ENCODE measurements at places on chromosomes 2 and 18.

GRCh38 chr2:130336150-130336876 lies 6.4 kb upstream of the IMP4 start:
- DNase-seq: no peak

- no peak for DNase-seq
Measured at GRCh38 chr2:56207760-56208159, 24.0 kb downstream of the CCDC85A start.

- DNase-seq: no peak
Measured at GRCh38 chr2:99756059-99756458, 266.2 kb upstream of the REV1 start.

- DNase-seq: no peak
Measured at GRCh38 chr2:140589273-140589672, 1541.5 kb downstream of the LRP1B start.

DNA sequence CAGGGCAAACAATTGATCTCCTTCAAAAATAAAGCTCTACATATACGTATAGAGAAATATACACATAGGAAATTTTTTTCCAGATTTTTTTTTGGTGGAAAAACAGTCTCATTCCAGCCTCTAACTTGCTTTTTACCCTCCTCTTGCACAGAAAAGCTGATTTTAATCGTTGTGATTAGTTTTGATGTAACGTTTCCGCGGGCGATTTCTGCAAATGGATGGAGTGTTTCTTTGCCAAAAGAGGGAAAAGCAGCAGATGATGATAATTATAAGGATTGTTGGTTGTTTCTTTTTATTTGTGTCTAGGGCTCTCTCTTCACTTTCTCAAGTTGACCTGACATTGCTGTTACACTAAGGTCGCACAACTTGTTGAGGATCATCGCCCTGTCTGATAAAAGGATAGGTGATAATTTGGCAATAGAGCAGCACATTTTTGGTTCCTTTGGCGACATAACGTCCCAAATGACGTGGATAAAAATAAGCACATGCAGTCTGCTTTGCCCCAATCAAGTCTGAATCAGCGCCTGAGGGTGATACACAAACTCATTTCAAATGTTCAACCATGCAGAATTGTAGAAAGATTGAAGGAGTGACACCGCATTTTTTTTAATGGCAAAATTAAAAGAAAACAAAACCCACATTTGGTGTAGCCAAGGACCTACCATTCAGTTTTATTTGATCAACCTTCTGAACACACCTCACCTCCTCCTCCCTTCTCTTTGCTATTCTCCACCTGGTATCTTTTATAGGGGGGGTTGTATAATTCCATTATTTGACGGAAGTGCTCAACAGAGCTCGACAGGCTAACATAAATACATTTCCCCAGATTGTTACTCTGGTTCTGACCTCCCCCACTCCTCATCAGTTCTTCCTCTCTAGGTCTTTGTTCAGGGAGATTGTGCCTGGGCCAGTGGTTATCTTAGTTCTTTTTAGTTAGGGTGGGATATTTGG lies 109.6 kb upstream of the KCTD1 start:
- DNase-seq: no peak

DNA sequence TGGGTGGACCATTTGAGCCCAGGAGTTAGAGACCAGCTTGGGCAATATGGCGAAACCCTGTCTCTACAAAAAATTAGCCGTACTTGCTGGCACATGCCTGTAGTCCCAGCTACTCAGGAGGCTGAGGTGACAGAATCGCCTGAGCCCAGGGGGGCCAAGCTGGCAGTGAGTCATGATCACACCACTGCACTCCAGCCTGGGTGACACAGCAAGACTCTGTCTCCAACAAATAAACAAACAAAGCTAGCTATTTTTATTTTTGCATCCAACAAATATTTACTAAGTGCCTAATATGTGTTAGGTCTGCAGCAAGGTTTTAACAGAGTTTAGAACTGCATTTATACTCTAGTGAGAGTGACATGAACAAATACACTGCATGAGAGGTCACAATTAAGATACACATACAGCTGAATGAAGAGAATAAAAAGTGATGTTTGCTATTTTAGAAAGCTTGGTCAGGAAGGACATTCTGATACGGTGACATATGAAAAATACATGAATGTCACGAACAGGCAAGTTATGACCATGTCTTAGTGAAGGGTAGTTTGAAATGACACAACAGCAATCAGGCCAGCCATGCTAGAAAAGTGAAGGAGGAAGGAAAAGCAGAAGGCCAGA lies 83.2 kb upstream of the FRZB start:
- no peak for DNase-seq

DNA sequence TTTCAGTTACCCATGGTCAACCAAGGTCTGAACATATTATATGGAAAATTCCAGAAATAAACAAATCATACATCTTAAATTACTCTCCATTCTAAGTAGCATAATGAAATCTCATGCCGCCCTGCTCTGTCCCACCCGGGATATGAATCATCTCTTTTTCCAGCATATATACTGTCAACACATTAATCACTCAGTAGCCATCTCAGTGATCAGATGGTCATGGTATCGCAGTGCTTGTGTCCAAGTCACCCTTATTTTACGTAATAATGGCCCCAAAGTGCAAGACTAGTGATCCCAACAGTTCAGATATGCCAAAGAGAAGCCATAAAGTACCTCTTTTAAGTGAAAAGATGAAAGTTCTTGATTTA lies 43.8 kb downstream of the OSBPL6 start:
- DNase-seq: no peak

- DNase-seq: no peak
Measured at GRCh38 chr2:187577310-187577709, 23.1 kb upstream of the TFPI start.

- DNase-seq: no peak
Measured at GRCh38 chr18:10465174-10465939, 10.9 kb downstream of the APCDD1 start.

GRCh38 chr2:108412995-108413710 lies 35.4 kb downstream of the SULT1C4 start:
- peak; percentile 84 for DNase-seq

- no peak for DNase-seq
Measured at GRCh38 chr2:230441227-230441897, 25.4 kb downstream of the SP100 start.

- no peak for DNase-seq
Measured at GRCh38 chr2:45137966-45138695, 128.9 kb upstream of the SIX2 start.

GRCh38 chr2:231634412-231634811 lies 41.7 kb downstream of the TEX44 start:
- DNase-seq: no peak

DNA sequence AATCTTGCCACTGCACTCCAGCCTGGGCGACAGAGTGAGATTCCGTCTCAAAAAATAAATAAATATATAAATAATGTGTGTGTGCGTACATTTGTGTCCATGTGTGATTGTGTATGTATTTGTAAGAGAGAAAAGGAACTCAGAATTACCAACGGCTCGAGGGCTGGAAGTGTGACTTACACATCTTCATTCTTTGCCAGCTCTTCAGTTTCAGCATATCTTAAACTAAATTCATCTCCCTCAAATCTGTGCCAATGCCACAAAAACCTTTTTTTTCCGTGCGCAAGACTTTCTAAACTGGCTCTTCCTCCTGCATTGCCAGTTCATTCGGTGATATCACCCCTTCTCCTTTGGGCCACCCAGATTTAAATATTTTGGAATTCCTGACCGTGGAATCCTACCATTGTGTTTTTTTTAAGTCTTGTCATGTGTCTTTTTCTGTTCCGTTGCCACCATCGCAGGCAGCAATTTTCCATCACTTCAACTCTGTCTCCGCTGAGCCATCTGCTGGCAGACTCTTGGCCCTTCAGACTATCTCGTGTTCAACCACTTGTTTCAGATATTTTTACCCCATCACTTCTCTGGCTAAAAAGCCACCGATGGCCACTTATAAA lies 77.0 kb upstream of the ZNF532 start:
- no peak for DNase-seq

DNA sequence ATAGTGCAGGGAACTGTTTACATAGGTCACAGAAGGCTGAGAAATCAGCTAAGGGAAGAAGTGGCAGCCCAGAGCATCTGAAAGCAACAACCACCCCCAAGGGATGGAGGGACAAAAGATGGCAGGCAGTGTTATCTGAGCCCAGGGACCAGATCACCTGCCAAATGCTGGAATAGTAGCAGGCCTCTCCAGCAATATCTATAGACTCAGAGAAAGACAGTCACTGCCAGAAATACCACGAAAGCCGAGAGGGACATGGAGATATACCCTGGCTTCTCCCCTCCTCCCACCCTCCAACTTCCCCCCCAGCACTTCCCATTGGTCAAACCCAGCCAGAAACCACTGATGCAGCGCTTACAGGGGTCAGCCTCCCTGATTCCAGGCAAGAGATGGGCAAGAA lies 58.4 kb upstream of the PPP1CB start:
- DNase-seq: no peak

GRCh38 chr2:157677941-157678340 lies 49.3 kb upstream of the ACVR1C start:
- no peak for DNase-seq

DNA sequence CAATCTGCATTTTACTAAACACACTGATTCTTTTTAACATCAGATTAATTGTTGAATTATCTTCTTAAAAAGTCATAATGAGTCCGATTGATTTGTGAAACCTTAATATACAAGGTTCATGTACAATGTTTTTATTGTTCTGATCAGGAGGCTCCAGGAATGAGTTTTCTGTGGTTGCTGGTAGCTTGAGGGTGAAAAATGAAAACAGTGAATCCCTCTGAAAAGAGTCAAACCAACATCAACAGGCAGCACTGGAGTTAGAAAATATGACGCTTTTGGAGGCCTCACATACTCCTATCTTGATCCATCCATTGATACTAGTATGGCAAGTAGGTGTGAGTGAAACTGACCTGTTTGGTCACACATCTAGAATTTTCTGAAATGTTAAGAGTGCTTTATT lies 216.3 kb upstream of the ETAA1 start:
- no peak for DNase-seq

DNA sequence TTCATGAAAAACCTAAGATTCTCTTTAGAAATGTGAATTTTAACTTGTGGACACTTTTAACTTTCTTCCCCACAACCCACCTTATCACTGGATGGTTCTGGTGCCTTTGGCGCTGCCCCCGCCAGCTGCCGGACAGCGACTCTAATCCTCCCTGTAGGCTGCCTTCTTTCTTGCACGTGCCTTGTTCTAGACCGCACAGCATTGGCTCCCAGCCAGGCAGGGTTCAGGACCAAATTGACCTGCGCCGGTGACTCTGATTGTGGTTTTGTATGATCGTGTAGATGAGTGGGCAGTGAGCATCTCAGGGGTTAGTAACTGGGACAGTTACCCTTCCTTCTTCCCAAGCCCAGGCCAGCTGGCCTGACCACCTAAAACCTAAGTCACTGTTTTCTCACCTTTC lies 106.8 kb downstream of the ASAP2 start:
- DNase-seq: no peak

DNA sequence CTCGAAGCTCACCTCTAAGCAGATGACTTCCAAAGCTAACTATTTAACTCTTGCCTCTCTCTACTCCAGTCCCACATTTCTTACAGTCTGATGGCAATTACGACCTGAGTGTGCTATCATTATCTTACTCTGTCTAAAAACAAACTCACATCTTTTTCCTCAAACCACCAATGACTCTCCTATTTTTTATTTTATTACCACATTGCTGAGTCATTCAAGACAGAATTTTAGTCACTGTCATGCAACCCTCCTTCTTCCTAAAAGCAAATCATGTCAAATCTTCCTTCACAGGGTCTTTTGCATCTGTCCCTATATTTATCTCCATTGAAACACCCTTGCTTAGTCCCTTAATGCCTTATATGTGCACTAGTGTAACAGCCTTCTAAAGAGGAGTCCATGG lies 34.6 kb upstream of the C2orf15 start:
- no peak for DNase-seq

- DNase-seq: no peak
Measured at GRCh38 chr2:47520825-47521665, 118.1 kb downstream of the MSH2 start.

DNA sequence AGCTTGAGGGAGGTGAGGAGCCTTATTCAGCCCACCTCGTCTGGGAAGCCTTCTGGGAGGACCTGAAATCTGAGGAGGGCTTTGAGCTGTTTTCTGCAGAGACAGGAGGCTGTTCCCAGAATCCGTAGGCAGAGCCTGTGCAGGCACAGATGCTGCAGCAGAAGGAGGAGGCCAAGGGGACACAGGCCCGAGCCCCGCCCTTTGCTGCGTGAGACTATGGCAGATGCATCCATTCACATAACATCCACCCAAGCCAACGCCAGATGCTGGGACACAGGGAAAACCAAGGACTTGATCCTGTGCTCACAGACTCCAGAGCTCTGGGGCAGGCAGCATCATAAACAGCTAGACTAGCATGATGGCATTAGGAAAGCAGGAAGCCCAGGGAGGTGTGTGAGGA lies 98.2 kb downstream of the KCNF1 start:
- no peak for DNase-seq

- no peak for DNase-seq
Measured at GRCh38 chr2:135582383-135582782, 51.1 kb downstream of the R3HDM1 start.

DNA sequence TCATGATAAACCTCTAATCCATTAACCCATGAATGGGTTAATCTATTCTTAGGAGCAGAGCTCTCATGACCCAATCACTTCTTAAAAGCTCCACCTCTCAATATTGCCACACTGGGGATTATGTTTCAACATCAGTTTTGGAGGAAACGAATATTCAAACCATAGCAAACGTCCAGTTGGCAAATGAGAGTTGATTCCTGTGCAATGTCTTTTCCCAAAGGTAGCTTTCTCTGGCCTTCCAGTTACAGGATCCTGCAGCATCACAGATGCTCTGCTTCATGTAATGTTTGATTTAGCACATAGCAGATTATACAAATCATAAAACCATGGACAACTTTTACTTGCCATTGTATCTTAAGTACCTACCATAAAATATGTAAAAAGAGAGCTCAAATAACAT lies 481.0 kb downstream of the TNS1 start:
- DNase-seq: no peak

- DNase-seq: no peak
Measured at GRCh38 chr2:152406119-152406835, 71.3 kb downstream of the FMNL2 start.

DNA sequence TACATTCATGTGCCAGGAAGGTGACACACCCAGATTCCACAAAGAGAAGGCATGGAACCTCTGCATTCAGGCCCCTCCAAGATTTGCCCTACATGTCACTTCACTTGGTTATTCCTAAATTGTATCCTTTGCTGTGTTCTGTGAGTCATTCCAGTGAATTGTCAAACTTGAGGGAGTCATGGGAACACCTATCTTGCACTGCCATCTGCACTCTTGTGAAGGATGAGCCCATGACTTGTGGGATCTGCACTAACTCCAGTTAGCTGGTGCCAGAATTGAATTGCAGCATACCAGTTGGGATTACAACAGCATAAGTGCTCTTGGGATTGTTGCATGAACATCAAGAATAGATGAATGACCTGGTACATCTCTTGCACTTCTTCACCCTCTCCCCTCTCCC lies 1288.0 kb upstream of the ZEB2 start:
- DNase-seq: no peak

- DNase-seq: no peak
Measured at GRCh38 chr2:130371723-130372054, 15.8 kb downstream of the PTPN18 start.

DNA sequence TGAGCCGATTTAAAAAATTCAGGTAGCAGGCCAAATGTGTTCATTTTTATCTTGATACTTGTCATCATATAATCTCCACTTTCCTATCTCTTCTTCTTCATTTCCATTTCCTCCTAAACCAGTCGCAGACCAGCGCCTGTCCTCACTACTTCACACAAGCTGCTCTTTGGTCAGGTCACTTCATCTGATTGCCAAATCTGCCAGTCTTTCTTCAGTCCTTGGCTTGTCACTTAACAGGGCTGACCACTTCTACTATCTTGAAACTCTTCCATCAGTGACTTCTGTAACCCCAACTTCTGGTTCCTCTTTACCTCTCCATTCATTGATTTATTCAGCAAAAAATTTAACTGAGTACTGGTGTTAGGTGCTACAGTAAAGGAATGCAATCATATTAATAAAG lies 18.0 kb upstream of the SPRED2 start:
- no peak for DNase-seq
